Upper lobe of right lung (tissue), 1 donor: ENCODE measurements at places on chromosomes 6 and 20. TPM values are rescaled to one million over a fixed set of nuclear protein-coding genes. Genes with fewer than 3 reads are reported as not detected.

GRCh38 chr6:152087701-152088100 is 280.2 kb downstream of the ESR1 start:
- no peak for DNase-seq

- no peak for DNase-seq
Measured at GRCh38 chr6:160400446-160400845, 52.3 kb downstream of the SLC22A3 start.

GRCh38 chr6:132142768-132143167 is 191.6 kb upstream of the CCN2 start:
- DNase-seq: no peak

DNA sequence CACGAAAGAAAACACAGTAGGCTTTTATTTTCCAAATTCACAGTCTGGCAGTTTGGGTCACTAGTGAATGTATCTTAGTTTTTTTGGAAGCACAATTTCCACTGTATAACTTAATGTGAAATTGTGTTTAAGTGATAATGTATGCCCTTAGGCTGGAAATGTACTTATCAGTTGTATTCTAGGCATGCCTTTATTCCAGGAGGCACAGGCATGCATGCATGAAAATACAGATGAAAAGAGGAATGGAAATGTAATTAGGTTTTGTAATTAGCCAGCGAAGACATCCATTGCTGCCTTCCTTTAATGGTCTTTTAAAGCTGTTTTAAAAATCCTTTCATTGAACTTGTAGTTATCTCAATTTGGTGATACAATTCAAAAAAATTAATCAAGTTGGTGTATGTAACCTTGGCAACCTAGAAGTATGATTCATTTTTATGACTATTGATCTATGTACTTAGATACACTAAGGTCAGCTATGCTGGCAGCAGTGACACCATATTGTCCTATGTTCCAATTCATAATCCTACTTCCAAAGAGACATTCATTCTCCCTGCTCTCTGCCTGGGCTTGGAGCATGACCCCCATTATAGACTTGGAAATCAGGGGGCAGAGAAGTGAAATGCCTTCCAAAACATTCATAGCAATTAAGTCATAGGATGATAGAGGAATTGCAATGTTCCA is 73.1 kb downstream of the SNAP25 start:
- no peak for DNase-seq

DNA sequence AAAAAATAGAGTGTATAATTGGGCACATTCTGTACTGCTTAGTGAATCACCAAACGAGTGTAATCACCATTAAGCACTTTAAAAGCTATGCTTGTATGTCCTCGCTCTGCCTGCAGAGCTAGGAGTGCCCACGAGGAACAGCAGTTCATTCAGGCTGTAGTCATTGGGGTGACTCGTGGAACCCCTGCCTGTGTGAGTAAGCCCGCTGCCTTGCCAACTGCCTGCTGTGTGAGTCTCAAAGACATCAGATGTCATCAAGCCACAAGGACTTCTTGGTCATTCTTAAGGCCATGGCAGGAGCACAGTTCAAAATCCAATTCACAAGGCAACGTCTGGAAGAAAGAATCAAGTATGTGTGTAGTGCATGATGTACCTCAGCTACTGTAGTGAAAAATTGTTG is 60.4 kb downstream of the FOXO3 start:
- DNase-seq: no peak

DNA sequence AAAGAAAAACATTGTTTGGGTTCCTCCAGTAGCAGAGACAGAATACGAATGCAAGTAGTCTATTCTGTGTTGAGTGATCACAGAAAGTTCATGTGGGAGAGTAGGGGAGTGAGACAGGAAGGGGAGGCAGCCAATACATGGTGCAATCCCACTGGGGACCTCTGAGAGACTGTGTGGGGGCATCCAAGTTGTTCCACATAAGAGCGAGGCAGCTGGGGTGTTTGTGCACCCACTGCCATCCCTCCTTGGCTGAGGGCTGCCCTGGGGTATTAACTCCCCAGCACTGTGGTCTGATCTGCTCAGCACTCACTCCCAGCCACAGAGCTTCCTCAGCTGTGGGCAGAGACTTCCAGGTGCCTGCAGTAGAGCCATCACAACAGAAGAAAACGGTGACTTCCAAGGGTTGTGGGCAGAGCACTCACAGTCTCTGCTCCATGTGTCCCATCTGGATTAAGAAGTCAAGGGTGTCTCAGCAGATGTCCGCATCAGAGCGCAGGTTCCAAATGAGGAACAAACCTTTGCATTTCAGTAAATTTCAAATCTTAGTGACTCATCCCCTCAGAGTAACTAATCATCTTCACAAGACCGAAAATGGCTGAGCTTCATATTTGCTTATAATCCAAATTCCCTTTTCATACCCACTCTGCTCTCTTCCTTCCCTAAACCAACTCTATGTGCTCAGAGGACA is 101.9 kb upstream of the NAA20 start:
- DNase-seq: no peak

GRIK2 gene
- 0.38 TPM for total RNA-seq

ZBTB12 gene
- 3.5 TPM for total RNA-seq

DNA sequence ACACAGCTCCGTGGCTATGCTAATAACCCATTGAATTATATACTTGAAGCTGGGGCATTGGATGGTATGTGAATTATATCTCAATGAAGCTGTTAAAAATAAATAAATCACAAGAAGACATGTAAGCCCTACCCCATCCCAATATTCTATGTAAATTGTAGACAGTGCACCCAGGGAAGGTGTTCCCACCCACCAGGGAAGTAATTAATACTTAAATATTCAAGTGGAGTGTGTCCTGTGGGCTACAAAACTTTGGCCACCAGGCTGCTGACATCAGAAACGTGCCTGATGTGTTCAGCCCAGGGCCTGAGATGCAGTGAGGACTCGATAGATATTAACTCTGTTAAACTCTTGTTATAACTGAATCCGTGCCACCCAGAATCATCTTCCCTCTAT is 240.4 kb upstream of the RREB1 start:
- no peak for DNase-seq

- peak; percentile 22 for DNase-seq
Measured at GRCh38 chr20:37360391-37361115, 14.6 kb downstream of the SRC start.

COX4I2 gene
- total RNA-seq: 19.1 TPM

DNA sequence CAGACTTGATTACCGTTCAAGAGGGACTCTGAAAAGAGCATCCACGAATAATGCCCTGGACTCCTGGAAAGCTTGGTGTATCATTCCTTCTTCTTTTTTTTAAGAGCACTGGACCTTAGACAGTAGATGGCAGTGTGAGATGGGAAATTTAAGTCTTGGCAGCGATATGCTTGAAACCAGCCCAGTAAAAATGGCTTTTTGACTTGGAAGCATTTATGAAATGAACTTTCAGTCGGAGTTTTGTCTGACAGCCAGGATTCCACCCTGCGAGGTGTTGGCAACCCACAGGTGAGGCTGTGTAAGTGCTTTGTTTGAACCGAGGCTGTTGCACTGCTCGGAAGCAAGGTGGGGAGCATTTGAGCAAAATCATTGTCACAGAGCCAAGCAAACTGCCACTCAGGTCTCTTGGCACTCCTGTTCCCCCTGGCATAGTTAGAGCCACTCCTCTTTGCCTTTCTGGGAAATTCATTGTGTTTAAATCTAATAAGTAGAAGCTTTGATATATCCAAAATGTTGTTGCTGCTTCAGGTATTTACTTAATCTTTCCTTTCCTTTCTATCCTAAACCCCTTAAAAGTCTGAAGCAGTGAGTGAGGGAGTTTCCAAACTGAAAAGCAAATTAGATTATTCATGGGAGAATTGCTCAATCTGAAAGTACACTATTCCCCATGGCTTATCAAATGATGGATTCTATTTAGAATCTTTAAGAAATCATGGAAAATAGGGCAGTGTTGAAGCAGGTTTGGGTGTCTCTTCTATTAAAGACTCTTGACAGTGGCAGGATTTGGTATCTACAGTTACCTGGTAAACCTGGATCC is 272.8 kb upstream of the SLC35B3 start:
- DNase-seq: peak; percentile 59

- DNase-seq: no peak
Measured at GRCh38 chr6:113818578-113818977, 38.6 kb upstream of the MARCKS start.

C20orf96 gene
- 8.8 TPM for total RNA-seq

UNC5CL gene
- total RNA-seq: 1.4 TPM
